ENCODE measurements at places on chromosomes 3 and 15.

GRCh38 chr15:75045332-75046015 is 22.1 kb downstream of the PPCDC start:
- no peak for DNase-seq

GRCh38 chr3:65678516-65678915 is 360.2 kb downstream of the MAGI1 start:
- DNase-seq, result no peak

GRCh38 chr15:23897531-23897930 is 210.4 kb upstream of the NDN start:
- no peak for DNase-seq

DNA sequence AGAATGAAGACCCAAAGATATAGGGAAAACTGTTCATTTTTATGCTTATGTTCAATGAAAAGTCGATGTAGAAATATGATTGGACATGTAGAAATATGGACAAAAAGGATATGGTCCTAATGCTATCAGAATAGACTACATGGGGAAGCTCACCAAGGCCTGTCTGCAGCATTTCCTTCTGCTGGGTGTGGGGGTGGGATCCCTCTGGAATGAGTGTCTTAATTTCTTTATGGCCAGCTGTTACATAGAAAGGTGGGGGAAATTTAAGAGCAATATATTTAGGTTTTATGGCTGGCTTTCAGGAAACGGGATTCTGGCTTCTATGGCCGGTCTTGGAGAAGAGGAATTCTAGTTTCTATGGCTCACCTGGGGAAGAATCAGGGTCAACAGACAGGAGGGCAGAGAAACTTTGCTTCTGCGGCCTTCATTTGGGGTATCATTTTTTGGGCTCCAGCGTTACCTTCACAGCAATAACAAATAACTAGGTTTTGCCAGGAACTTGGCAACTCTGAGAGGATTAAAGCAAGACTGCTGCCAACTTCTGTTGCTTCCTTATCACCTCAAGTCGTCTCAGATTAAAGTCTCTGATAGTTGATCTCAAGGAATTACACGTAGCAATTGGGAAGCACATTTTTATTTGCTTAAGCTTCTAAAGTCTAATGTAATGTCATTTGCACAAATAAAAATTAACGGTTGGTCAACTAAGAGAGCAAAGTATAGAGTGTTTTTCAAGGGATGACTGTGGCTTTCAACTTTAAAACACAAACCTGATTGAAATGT is 57.0 kb upstream of the GATM start:
- no peak for DNase-seq

- peak; percentile 6 for DNase-seq
These were observed 30.5 kb downstream of the NEO1 start for GRCh38 chr15:73082812-73083211.

DNA sequence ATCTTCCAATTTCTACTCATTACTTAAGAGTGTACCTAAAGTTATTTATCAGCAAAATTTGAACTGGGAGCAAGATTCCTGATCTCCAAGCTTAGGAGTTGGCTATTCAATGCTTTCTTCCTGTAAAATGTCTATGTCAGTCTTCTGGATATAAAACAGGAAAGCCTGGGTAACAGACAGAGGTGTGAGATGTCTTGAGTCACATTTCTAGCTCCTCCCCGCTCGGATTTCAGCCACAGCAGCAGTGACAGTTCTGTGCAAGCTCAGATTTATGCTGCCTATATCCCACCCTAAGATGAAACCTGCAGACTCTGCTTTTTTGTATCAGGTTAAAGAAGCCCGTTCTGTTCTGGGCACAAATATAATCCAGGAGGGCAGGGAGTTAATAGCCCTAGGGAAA is 2.1 kb upstream of the ARMC8 start:
- DNase-seq, result no peak

GRCh38 chr15:43093026-43093425 is 12.8 kb downstream of the UBR1 start:
- DNase-seq, result peak; percentile 28

- DNase-seq, result no peak
These were observed 3.0 kb downstream of the LIMD1 start for GRCh38 chr3:45597581-45597980.

GRCh38 chr15:50249704-50250103 is 15.8 kb downstream of the HDC start:
- DNase-seq, result no peak

DNA sequence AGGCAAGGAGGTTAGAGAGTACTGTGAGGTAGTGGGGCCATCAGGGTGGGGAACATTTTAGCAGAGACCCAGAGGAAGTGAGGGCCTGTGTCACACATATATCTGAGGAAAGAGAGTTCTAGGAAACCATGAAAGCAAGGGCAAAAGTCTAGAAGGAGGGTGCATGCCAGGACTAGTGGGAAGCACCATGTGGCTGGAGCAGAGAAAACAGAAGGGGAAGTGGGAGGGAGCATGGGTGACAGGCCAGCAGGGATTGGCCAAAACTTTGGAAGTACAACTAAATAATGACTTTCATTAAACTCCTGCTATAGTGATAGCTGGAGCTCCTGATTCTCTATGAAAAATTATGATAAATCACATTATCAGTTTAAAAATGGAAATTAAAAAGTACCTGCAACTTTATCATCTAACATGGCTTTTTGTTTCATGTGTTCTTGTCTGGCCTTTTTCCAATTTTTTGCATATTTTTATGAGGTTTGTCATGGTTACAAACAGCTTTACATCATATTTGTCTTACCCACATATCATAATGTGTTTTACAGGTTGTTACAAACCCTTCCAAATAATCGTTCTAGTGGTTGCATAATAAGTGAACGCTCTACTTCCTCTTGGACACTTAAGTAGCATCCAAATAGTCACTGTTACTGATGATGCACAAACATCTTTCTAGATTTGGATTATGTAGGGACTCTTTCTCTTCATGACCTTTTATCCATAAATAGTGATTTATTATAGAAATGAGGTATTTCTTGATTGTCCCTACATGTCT is 168.3 kb downstream of the NEK10 start:
- no peak for DNase-seq

- DNase-seq, result no peak
These were observed 89.6 kb downstream of the DNASE1L3 start for GRCh38 chr3:58121183-58121582.

DNA sequence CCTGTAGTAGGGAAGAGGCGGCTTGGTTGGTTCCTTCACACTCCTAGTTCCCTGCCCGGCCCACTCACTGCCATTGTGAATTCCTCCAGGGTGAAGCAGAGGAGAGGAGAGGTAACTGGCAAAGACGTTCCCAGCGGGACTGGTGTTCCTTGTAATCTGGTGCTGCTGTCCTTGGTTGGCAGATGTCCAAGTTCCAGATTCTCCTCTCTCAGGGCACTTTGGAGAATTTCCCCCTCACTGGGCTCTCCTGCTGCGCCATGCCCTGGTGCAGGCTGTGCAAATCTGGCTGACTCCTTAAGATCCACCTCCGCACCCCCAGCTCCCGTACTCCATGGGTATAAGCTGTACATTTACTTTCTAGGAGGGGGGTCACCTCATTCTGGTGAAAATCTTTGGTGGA is 37.3 kb downstream of the THSD4 start:
- DNase-seq, result no peak

DNA sequence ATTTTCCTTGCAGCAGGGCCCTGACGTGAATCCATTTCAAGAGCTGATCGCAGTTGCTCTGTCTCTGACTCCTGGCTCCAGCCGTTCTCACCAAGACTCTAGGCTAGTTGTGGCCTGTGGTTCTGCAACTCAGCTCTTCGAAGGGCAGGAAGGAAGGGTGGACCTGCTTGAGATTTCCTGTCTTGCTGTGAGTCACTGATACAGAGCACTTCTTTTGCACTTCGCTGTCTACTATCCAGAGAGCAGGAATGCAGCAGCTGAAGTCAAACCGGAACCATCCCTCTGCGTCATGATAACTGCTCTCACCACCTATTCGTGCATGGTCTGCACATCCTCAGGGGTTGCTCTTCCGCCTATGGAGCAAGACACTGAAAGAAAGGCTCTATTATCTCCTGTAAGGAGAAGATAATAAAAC is 59.7 kb downstream of the RAP2B start:
- peak; percentile 56 for DNase-seq

DNA sequence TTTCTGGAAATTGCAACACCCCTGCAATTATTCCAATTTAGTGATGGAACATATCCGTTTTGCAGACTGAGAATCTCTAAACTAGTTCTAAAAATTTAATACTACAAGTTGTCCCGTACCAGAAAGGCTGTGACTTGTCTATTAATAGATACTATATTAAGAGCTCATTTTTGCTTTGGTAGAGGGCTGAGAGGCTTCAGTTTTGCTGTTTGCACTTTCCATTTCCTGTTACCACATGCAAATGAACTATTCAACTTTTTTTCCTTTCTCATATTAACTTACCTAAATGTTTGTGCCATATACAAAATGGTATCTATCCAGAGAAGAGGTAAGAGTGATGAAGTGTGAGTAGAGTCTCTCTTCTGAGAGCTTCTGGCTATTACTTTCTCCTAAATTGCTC is 101.5 kb upstream of the CRBN start:
- DNase-seq, result no peak

- DNase-seq, result peak; percentile 22
These were observed 1.2 kb upstream of the SNAPC5 start for GRCh38 chr15:66498501-66499386.

GRCh38 chr15:39788800-39789565 is 6.3 kb upstream of the FSIP1 start:
- DNase-seq, result no peak

DNA sequence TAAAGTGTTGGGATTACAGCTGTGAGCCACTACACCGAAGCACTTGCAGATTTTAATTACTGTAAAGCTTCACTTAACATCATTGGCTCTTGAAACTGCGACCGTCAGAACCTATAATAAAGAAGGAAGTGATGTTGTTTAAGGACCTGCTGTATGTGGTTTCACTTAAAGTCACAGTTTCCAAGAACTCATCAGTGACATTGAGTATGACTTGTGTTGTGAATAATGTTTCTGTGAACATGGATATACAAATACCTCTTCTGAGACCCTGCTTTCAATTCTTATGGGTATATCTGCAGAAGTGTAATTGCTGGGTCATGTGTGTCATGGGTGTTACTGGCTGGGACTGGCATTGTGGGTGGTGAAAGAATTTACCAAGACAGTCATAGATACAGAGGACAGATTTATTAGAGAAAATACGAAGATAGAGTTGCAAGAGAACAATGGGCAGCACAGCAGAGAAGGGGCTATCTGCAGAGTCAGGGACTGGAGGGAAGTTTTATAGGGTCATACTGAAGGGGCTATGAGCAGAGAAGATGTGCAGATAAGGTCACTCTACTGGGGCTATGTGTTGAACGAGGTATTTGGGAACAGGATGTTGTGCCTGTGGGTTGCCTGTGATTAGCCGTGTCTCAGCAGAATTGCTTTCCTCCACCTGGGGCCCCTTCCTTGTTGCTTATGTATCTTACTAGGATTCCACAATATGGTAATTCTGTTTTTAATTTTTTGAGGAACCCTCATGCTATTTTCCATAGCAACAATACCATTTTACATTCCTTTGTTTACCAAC is 4.5 kb downstream of the NDUFB5 start:
- peak; percentile 10 for DNase-seq

DNA sequence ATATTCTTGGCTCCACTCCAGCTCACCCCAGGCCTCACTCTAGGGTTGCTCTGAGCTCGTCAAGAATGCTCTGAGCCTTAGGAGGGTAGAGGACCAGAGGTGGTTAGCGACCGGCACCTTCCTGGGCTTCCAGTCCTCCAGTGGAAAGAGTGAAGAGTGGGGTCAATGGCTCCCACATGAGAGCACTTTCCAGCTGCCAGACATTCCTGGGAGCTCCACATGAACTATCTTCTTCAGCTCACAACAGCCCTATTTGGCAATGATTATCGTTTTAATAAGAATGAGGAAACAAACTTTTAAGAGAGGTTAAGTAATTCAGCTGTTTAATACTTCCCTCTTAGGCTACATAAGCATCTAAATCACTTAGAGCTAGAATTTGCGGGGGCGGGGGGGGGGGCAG is 139.3 kb downstream of the STT3B start:
- peak; percentile 66 for DNase-seq

GRCh38 chr15:85973584-85974347 is 105.9 kb upstream of the AGBL1 start:
- DNase-seq, result no peak

- DNase-seq, result no peak
These were observed 423.6 kb upstream of the TPM1 start for GRCh38 chr15:62618846-62619504.

- peak; percentile 6 for DNase-seq
These were observed 264.7 kb upstream of the KCNH8 start for GRCh38 chr3:18883571-18883970.

DNA sequence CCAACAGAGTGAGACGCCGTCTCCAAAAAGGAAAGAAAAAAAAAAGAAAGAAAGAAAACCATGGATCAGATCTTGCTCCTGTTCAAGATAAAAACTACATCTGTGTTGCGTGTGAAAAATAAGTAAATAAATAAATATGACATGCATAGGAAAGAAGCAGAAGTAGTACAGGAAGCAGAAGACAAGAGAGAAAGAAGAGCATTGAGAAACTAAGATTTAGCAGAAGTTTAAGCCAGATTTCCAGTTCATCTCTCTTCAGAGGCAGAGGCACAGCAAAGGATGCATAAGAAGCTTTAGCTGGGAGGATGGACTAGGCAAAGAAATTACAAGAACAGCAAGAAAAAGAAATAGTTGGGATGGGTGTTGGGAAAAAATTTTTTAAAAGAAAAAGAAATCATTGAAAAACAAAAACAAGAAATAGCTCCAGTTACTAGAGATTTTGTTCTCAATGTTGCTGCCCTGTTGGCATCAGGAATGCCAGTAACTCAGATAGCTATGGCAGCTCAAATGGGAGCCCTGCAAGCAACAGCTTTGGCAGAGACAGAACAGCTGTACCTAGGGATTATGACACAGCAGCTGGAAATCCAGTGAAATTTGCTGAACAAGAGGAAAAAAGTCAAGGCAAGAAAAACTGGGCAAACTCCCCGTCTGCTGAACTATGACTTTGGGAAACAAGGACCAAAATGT is 17.3 kb downstream of the AP3S2 start:
- DNase-seq, result no peak

GRCh38 chr15:74776821-74777768 is 4.8 kb upstream of the CSK start:
- peak; percentile 88 for DNase-seq

DNA sequence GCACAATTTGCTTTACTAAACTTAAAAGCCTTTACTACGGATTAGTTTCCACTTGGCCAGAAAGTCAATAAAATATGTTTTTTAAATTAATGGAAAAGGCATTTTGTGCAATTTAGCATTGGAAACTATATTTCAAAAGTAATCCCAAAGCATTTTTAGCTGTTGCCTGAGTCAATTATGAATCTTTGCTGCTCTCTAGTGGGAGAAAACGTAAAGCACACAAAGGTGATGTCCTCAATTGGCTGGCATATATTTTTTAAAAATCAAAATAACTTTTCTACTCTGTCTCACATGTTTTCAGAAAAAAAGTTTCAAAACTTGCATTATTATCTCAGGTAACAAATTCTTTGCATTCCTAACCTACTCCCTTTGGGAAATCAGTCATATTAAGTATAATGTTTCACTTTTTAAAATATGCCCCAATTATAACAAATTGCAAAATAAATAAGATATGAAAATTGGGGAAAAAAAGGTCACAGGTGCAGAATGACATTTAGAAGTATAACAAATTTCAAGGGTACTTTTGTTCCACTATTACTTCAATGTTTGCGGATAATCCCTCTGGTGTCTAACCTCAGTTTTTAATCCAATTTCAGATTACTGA is 47.2 kb upstream of the TEX55 start:
- peak; percentile 54 for DNase-seq

GRCh38 chr15:47296881-47297280 is 420.4 kb upstream of the SEMA6D start:
- no peak for DNase-seq

- no peak for DNase-seq
These were observed 40.3 kb upstream of the SCN5A start for GRCh38 chr3:38689774-38690173.

GRCh38 chr3:37773911-37774310 is 87.8 kb upstream of the CTDSPL start:
- DNase-seq, result peak; percentile 61
